NCI-H1436 (cell line): ENCODE measurements at places on chromosomes 7 and 10.

DNA sequence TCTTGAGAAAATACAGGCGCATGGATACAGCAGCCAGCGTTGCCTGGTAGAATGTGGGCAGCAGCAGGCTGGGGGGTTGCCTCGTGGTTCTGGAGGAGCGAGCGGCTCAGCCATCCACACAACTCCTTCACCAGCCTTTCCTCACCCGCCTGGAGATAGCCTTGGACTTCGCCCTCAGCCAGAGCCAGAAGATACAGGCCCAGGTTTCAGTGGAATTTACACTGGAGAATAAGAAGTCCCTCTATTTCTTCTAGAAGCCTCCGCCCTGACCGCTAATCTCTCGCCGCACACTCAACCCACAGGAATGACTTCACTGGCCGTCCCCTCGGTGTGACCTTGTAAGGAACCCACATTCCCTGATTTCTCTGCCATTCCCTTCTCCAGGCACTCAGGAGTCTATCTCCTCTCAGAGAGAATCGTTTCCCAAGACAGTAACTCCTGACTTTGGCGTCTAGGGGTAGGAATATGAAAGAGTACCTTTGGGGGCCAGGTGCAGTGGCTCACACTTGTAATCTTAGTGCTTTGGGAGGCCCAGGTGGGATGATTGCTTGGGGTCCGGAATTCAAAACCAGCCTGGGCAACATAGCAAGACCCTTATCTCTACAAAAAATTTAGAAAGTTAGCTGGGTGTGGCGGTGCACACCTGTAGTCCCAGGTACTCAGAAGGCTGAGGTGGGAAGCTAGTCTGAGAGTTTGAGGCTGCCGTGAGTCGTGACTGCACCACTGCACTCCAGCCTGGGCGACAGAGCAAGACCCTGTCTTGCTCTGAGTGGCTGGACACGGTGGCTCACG lies 52.0 kb upstream of the ECHDC3 start:
- DNase-seq, result no peak

DNA sequence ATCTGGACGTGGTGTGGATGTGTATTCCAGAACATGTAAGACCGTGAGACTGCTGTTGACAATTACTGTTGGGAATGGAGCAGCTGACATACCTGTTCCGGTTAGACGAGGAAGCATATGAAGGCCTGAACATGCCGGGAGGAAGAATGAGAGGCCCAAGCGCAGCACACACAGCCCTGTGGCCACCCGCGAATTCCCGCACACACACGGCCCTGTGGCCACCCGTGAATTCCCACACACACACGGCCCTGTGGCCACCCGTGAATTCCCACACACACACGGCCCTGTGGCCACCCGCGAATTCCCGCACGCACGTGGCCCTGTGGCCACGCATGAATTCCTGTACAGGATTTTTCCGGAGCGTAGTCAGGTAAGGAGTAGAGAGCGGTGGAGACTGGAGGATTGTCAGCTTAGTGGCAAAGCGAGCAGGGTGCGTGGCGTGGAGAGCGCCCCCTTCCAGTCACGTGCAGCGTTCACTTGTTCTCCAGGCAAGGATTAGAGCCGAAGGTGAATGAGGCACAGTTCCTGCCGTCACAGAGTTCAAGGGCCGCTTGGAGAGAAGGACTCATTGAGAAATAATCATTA lies 9.5 kb upstream of the SUN1 start:
- DNase-seq, result no peak

DNA sequence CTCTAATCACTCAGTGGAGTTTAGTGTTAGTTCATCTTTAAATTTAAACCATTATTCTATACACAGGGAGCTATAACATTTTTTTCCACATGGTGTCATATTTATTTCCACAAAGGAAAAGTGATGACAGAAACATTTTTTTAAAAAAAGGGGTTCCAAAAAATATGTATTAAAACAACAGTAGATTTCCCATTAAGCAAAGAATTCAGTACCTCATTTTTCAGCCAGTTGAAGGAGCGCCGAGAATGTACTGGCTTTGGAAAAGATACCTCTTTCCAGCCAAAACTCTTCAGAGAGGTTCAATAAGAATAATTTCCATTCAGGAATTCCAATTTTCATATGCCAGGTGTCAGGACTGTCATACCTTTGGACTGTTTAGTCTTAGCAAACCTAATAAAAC lies 250.5 kb upstream of the MEOX2 start:
- no peak for DNase-seq

DNA sequence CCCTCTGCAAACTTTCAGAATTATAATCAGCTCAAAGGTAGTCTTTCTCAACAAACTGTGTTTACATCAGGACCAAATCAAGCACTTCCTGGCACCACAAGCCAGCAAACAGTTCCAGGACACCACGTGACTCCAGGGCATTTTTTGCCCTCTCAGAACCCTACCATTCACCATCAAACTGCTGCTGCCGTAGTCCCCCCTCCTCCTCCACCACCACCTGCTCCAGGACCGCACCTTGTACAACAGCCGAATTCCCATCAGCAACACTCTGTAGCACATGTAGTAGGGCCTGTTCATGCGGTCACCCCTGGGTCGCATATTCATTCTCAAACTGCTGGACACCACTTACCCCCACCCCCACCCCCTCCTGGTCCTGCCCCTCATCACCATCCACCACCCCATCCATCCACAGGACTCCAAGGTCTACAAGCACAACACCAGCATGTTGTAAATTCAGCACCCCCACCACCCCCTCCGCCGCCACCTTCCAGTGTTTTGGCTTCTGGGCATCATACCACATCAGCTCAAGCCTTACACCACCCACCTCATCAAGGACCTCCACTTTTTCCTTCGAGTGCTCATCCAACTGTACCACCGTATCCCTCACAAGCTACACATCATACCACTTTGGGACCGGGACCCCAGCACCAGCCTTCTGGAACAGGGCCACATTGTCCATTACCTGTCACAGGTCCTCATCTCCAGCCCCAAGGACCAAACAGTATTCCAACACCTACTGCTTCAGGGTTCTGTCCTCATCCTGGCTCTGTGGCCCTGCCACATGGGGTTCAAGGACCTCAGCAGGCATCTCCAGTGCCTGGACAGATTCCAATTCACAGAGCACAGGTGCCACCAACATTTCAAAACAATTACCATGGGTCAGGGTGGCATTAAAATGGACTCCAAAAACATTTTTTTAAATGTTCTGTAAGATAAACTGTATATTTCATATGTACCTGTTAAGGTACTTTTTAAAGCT lies 98.7 kb downstream of the KMT2E start:
- no peak for DNase-seq

DNA sequence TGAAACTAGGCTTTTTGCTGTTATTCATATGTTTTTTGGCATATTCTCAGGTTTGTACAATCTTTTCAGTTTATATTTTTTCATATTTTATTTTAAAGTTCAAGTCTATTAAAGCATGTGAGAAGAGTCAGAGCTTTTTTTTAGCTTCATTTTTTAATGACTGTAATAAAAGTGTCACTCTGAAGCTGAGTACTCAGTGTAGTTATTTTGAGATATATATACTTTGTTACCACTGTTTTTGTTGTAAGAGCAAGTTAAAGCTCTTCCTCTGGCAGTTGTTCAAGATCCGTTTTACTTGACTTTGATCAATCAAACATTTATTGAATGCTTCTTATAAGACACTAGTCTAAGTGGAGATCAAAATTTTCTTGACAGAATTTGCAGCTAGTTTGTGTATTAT lies 37.5 kb downstream of the CASD1 start:
- no peak for DNase-seq

DNA sequence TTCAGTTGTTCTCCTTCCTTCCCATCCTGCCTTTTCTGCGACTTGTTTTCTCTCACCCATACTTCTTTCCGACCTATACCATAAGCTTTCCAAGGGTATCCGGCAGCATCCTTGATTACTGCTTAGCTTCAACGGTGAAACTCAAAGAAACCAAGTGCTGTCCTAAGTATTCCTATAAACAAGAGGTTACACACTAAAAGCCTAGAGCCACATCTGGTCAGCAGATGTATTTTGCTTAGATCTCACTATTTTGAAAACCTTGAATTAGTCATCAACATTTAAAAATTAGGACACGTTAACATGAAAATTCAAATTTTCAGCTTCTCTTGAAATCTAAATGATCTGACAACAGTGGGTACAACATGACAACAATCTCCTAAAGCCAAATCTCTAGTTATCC lies 20.0 kb downstream of the ARHGAP21 start:
- DNase-seq, result no peak

GRCh38 chr7:32275216-32276009 lies 205.2 kb upstream of the PDE1C start:
- no peak for DNase-seq

- DNase-seq, result no peak
Observed at GRCh38 chr7:42606193-42606905, 305.5 kb downstream of the C7orf25 start.

DNA sequence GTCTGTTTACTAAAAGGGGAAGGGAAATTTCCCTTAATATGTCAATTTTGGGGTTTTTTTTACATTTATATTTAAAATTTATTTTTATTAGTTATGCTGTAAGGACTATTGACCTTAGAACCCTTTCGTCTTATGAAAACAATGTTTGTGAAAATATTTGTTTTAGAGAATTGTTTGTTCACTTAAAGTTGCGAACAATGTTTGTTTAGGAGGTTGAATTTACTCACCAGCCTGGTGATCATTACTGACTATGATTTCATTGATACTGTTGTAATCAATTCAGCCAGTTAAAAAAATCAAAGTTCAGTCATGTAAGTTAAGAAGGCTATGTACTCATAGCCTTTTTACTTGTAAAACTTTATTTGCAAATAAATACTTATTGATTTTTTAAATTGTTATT lies 27.4 kb upstream of the TSPAN13 start:
- no peak for DNase-seq
